Activated CD4-positive, alpha-beta T cell treated with anti-CD3 and anti-CD28 coated beads, Interleukin-2, amount 50 U/mL, for 48 hours (primary cell): ENCODE measurements at places on chromosomes 3 and 15.

DNA sequence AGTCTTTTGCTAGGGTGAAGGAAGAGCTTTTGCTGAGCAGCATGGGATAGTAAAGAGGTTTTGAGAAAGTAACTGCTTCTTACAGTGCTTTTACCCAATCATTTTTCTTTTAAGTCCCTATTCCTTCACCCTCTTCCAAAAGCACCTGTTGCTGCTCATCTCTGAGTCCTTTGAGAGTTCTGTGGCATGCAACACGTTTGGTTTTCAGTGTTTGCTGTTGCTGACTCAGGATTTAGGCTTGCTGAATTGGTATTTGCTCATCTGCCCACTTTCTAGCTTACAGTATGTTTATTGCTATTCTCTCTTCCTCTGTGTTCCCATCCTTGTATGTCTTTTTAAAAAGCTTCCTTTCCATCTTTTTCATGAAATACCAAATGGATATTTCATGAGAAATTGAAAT, 55.9 kb upstream of the THRB start:
- no peak for DNase-seq

DNA sequence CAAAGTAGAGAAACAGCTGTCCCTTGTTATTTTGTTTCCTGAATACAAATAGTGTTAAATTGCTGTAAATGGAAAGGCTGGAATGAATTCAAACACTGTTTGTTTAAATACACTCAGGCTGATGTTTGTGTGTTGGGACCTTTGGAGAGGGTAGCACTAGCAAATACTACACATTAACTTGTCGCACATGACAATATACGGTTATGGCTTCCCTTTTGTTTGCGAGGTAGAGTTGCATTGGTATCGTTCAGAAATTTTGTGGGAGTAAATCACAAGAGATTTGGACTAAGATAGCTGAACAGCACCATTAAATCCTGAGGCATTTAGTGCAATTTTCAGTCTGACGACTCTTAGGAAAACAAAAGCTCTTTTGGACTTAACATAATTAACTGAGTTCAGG, 213.0 kb upstream of the ROBO2 start:
- no peak for DNase-seq

DNA sequence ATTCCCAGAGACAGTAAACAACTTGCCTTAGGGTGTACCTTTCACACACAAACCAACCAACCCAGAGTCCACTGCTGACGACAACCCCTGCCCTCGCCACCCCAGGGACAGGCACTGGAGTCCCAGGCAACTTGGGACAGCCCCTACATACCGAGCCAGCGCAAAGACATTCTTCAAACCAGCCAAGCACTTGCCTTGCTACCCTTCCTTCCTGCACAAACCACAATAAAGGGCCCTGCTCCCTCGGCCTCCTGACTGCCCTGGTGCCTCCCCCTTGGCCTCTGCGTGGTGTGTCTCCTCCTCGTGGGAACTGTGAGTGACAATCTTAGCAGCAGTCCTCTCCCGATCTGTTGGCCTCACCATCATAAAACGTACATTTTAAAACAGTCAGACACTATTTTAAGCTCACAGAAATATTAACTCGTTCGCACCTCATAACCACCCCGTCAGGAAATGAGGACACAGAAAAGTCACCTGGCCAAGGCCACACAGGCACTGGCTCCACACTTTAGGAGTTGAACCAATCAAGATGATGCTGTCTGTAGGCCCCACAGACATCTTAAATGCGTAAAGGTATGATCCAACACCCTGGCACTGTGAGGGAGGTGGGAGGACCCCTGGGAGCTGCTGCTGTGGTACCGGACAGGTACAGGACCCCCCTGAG, 113.8 kb downstream of the ADCY5 start:
- no peak for DNase-seq

DNA sequence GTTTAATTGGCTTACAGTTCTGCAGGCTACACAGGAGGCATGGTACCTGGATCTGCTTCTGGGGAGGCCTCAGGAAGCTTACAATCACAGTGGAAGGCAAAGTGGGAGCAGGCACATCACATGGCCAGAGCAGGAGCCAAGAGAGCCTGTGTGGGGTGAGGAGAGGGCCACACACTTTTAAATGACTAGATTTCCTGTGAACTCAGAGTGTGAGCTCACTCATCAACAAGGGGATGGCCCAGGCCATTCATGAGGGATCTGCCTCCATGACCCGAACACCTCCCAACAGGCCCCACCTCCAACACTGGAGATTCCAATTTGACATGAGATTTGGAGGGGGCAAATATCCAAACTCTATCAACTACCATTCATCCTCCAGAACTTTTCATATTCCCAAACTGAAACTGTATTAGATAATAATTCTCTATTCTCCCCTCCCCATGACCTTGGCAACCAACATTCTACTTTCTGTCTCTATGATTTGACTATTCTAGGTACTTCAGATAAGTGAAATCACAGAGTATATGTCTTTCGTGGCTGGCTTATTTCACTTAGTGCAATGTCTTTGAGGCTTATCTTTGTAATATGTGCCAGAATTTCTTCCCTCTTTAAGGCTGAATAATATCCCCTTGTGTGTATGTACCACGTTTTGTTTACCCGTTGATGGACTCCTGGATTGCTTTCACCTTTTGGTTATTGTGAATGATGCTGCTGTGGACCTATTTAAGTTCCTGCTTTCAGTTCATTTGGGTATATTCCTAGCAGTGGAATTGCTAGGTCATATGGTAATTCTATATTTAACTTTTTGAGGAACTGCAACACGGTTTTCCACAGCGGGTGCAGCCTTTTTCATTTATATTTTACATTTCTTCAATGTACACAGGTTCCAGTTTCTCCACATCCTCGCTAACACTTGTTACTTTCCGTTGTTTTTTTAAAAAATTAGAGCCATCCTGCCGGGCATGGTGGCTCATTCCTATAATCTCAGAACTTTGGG, 43.8 kb downstream of the TKT start:
- no peak for DNase-seq

DNA sequence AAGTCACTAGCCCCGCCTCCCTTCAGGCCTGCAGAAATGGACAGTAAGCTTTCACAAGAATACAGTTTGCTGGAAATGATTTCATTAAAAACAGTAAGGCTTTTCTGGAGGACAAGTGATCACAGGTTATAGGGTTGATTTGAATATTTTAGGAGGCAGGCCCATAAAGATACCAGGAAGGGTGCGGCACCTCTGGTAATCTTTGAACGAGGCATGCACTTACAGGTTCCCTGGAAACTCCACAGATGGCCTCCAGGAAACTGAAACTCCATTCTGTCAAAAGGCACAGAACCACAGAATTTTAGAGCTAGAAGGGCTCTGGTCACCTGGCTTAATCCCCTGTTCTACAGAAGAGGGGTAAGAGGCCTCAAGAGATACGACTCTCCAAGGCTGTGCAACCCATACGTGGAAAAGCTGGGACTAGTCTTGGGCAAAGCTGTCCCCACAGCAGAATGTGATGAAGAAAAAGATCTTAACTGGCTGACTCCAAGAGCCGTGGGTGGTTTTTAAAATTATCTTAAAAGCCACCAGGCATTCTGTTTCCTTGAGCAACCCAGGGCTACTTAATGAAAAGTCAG, 1.2 kb downstream of the STARD5 start:
- no peak for DNase-seq

DNA sequence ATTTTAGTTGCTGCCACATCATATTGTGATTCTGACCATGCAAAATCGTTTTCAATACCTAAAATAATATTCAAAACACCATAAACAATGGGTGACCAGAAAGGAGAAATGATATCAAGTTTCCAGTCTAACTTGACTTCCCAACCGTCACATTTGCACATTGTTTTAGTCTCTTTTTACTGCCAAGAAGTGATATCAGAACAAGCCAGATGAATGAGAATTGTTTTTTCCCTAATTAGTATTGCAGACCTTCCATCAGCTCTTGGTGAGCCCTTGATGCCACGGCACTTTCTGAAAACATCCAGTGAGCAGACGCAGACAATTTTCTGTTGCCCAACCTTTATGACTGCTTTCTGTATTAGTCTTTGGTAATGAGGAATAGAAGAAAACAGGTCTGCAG, 62.5 kb downstream of the SPATA16 start:
- DNase-seq: no peak

DNA sequence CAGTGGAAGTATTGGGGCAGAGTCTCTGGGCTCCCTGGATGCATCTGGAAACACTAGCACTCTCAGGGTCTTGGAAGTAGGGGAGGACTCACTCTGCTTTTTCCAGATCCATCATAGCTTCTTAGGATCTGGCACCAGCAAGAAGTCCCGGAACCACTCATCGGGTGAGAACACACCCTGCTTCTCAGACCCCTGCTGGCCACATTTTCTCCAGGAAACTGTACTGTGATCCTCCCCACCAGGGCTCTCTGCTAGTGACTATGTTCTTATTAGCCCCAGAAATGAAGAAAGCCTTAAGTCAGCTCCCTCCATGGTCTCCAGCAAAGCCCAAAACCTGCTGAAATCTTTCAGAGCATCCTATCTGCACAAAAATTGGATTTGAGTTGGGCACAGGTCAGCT, 197.3 kb upstream of the GADL1 start:
- DNase-seq: no peak

- DNase-seq: no peak
Measured at GRCh38 chr15:84391191-84391590, 155.6 kb downstream of the GOLGA6L4 start.

DNA sequence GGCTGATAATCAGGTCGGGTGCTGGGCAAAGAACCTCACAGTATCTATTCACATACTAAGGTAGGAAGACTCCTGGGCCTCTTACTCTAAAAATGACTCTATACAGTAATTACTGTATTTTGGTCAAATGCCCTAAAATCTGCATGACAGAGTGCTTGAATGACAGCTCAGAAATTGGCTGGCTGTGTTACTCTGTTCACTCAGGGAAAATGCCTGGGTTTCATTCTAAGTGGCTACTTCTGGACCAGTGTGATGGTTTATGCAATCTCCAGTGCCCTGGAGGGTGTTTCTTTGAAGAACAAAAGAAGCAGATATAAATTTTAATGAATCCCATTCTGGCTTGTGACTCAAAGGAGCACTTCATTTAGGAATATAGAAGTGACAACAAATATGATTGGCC, 2.2 kb downstream of the GABRR3 start:
- no peak for DNase-seq

- no peak for DNase-seq
Measured at GRCh38 chr3:159724627-159725026, 264.0 kb upstream of the IL12A start.

- no peak for DNase-seq
Measured at GRCh38 chr3:17806876-17807275, 64.4 kb upstream of the TBC1D5 start.

- no peak for DNase-seq
Measured at GRCh38 chr15:72202801-72203506, 5.4 kb upstream of the GRAMD2A start.

DNA sequence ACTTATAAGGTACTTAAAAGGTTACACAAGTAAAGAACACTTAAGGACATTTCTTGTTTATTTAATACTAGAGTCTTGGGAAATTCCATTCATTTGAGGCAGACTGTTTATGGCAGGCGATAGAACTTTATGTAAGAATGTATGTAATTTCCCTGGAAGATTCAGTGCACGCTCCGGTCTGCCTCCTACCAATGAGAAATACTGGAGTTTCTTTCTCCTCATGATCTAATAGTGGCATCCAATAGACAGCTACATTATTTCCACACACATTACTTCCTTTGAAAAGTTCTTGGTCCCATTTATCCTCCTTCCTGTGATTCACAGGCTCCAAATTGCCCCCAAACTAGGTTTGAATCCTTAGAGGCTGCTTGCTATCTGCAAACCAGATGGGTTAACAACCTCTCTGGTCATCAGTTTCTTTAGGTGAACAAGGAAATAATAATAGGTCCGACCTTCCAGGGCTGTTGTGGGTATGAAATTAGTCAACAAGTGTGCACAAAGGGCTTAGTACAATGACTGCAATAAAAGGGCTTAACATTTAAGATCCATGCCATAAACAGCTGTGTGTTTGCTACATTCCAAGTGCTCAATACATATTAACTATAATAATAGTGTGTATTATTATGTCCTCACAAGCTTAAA, 30.7 kb downstream of the EIF4E3 start:
- DNase-seq: no peak

DNA sequence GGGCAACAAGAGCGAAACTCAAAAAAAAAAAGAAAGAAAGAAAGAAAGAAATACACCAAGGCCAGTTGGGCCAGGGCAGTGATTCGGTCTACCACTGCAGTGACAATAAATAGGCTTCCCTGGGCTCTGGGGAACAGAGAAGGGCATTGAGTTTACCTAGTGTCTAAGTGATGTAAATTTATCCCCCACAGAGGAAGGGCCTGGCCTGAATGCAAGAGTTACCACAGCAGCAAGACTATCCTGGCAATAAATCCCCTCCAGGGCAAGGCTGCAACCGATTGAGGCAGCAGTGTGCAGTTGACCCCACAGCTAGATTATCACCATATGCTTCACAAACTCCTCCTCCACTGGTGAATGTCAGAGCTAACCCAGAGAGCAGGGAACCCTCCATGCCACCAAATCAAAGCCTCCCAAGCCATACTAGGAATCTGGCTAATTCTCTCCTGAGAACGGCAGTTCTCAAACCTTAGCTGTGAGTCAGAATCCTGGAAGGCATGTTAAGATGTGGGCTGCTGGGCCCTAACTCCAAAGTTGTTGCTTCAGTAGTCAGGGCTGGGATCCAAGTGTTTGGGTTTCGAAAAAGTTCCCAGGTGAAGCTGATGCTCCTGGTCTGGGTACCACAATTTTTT, 64.3 kb upstream of the GATM start:
- no peak for DNase-seq

- no peak for DNase-seq
Measured at GRCh38 chr3:117003501-117003900, 293.9 kb downstream of the TUSC7 start.

DNA sequence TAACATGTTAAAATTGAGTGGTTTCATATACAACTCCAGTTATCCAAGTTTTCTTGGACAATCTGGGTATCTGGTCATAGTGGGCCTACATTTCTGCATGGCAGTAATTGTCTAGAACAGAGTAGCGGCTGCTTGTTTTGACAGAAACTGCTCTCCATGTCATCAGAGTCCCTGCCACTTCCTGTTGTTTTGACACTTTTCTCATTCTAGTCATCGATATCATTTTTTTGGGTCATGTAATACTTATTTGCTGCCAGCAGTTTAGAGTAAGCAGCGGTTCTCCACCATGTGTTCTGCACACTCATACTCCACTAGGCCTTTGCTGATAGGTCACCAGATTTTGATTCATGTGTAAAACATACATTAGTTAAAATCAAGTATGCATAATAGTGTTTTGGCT, 81.5 kb downstream of the SLC25A26 start:
- DNase-seq: peak; percentile 36

GRCh38 chr3:190169877-190170276, 49.2 kb upstream of the P3H2 start:
- DNase-seq: no peak

- DNase-seq: peak; percentile 29
Measured at GRCh38 chr3:101809178-101810021, 30.4 kb downstream of the NXPE3 start.
